ENCODE measurements at places on chromosomes 4 and X. TPM values are rescaled to one million over a fixed set of nuclear protein-coding genes. Genes with fewer than 3 reads are reported as not detected.

DNA sequence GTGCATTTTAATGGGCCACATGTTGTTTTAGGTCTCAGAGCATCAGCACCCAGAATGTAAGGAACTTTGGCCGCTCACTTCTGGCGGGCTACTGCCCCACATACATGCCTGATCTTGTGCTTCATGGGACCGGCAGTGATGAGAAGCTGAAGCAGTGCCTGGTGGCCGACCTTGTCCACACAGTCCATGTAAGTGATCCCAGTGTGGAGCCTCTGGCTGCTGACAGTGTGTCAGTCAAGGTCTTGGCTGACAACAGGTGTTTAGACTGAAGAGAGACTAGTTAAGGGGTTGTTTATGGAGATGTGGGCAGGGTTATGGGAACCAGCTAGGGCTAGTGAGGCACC, 101.4 kb downstream of the FNIP2 start:
- DNase-seq, result no peak

DNA sequence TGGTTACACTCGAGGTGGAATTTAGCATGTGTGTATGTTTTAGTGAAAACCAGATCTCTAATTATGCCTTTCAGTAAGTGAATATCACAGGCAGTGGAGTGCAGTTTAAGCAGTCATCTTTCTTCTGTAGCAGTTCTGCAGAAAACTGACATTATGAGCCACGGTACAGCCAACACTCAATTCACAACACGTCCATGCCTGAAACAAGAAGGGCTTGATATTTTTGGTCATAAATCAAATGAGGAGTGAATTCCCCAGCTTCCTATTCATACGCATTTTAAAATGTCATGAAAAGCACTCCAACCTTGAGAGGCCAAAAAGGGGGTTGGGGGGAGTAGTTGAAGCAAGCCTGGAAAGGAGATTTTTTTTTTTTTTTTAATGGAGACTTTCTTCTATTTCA, 316.7 kb downstream of the ARHGAP10 start:
- DNase-seq, result no peak

RTL5 gene
- total RNA-seq, result 0.91 TPM

NDNF gene
- total RNA-seq, result 6.9 TPM
